ENCODE measurements at places on chromosomes 12 and 14. TPM values are rescaled to one million over a fixed set of nuclear protein-coding genes. Genes with fewer than 3 reads are reported as not detected.
A peak's percentile ranks its signal among the peaks of the same experiment; 100 is the strongest.

DNA sequence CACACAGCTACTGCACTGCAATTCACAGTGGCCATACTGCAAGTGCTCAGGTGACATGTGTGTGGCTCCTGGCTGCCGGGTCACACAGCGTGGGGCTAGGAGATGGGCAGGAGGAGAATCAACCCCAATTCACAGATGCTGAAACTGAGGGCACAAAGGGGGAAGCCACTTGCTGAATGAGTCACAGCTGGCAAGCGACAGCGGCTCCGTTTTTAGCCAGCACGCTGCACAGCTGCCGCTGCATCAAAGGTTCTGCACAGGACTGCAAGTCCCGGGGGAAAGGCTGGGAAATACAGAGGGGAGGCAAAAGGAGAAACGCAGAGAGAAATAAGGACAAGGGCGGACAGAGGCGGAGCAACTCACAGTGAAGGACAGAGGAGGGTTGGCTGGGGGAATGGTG is 57.9 kb downstream of the KDM2B start:
- DNase-seq: no peak

DNA sequence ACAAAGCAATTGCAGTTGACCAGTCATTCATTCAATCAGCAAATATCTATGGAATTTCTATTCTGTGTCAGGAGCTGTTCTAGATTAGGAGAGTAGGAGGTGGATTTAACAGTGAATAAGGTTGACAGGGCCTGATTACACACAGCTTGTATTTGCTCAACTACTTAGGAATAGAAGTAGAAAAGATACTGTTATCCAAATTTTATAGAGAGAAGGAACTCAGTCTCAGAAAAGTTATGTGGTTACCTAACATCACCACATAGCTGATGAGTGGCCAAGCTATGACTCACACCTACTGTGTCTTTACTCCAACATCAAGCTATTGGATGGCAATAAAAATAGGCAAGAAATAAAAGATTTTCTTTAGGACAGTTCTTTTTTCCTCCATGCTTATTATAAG is 374.8 kb downstream of the RMST start:
- DNase-seq: no peak

FAIM2 gene
- 1.5 TPM for total RNA-seq

DNA sequence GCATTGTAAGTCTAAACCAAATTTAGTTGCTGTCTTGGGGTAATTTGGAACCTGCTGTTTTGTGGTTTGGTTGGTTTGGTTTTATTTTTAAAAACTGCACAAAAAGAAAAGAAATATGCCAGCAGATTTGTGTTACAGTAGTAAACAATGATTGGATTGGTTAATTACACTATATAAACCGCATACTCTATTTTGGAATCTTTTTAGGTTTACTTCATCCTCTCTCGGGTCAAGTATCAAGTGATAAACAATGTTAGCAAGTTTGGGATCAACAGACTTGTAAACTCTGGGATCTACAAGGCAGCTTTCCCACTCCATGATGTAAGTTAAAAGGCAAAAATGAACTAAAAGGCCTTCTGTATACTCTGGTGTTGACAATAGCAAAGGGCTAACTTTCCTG is 132.4 kb downstream of the ANO6 start:
- no peak for DNase-seq

DNA sequence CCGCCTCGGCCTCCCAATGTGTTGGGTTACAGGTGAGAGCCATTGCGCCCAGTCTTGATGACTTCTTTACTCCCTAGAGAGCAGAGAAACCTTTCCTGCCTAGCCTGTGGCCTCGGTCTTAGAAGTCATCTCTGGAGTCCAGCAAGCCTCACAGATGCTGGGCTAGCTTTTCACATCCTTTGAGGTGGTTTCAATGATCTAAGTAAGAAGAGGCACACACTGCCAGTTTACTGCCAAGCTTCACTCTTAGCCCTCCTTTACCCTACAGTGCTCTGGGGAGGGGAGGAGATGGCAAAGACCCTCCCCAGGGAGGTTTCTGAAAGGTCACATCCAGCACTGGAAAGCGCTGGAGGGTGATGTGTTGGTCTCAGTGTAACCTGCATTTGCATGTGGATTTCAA is 304.8 kb downstream of the PCNX1 start:
- DNase-seq: no peak

GRCh38 chr12:31970199-31970598 is 11.0 kb downstream of the RESF1 start:
- no peak for DNase-seq

GRCh38 chr12:1630827-1631591 is 2.0 kb downstream of the WNT5B start:
- peak; percentile 36 for DNase-seq

EIF2S1 gene
- total RNA-seq: 95.0 TPM

CCNT1 gene
- total RNA-seq: 24.7 TPM

KRT72 gene
- total RNA-seq: 0.15 TPM

- DNase-seq: no peak
Observed at GRCh38 chr12:62748941-62749468, 185.9 kb downstream of the PPM1H start.

TBX3 gene
- total RNA-seq: 9.7 TPM

GRCh38 chr14:75609606-75610475 is 31.4 kb downstream of the FLVCR2 start:
- DNase-seq: no peak

DNA sequence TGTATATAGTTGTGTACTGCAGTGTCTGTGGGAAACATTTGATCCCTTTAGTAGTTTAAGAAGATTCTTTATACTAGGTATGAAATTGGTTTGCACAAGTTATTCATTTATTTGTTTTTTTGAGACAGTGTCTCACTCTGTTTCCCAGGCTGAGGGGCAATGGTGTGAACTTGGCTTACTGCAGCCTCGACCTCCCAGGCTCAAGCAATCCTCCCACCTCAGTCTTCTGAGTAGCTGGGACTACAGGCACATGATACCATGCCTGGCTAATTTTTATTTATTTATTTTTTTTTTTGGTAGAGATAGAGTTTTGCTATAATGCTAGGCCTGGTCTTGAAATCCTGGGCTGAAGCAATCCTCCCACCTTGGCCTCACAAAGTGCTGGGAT is 209.4 kb downstream of the RASSF9 start:
- DNase-seq: no peak

DNA sequence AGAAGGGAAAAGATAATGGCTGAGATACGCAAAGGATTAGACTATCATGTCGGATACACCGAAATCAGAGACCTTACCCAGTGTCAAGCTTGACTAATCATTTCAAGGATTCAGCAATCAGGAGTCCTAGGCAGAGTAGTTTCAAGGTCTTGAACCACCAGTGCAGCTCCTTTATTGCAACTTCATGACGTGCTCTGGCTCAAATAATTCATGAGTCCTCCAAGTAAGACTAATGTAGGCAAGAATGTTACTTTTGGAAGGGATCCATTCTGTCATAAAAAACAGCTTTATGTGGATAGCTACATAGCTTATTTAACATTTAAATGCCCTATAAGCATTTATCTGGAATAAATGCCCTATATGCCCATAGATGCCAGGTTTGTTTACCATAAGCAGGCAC is 123.2 kb downstream of the LMO3 start:
- no peak for DNase-seq

DNA sequence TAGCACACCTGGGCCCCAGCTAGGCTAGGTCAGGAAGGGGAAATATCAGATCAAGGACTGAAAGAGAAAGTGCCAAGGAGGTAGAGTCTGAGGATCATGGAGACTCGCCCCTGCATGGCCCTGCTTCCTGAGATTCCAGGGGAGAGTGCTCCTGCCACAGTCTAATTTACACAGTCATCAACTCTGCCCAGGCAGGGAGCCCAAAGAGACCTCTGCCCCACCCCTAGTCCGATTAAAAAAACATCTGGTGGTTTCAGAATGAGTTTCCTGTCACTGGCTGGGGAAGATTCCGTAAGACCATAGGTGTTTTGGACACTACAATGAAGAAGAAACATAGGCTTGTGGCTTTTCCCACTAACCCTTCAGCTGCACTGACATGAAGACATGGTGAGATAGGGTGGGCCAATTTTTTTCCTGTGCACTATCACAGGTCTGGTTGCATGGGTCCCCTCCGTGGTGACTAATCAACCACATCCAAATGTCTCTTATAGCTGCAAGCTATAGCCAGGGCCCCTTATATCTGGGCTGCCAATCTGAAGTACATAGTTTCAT is 31.5 kb upstream of the GZMB start:
- DNase-seq: no peak

CELA1 gene
- not detected for total RNA-seq

HOXC10 gene
- not detected for total RNA-seq

Data from heart right ventricle (tissue), 16 donors.